Mucosa of descending colon (tissue), 3 donors: ENCODE measurements at places on chromosomes 11 and 22.

DNA sequence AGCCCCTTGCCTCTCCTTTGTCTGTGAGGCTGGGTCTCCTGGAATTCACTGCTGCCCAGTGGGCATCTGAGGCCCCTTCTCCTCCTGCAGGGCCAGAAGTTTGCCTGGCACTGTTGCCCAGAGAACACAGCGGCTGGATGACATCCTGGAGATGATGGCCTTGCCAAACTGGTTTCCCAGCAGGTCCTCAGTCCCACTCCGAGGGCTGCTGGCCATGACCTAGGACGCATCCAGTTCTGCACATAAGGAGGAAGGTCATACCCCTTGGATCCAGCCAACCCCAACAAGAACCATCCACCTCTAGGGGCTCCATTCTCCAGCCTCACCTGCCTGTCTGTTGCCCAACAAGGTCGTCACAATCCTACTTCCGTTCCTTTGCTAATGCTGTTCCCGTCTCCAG, 3.4 kb upstream of the SMTN start:
- DNase-seq: no peak

DNA sequence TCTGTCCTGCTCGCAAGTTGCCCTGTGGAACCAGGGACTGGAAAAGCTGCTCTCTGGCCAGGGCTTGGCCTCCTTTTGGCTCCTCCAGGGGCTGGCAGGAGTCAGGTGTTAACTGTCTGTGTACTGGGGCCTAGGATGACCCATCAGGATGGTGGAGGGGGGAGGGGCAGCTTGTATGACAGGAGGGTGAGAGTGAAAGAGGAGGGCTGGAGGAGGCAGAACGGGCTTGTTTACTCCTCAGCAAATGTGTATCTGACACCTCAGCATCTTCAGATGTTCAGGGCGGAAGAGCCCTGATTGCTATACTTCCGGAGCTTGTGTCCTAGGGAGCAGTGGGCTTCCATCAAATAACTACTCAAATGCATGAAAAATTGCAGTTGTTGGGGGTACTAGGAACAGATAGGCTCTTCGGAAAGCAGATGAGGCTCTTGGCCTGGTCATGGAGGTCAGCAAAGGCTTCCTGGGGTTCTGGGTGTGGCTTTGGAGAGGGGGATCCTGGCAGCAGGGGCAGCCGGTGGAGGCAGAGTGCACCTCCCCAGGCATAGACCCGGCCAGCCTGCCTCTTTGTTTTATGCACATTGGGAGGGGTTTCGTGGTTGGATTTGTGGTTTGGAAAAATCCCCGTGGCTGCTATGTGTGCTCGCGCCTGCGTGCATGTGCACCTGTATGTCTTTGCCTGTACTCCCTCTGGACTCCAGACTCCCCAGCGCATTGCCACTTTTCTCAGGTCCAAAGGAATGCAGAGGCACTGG, 31.2 kb downstream of the CD82 start:
- no peak for DNase-seq

DNA sequence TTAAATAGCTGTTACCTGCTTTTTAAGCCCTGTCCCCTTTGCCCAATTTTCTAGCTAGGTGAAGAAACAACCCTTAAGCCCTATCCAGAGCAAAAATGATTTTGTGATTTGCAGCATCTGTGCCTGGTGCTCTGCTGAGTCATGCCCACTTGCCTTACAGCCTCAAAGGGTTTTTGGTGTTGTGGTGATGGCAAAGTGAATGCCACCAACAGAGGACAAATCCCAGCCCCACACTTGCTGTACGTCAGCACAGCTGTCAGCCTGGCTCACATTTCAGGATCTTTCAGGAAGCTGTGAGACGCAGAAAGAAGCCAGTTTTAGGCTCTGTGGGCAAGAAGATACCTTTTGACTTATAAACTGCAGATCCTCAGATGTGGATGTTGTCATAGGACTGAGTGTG, 401.7 kb downstream of the TENM4 start:
- no peak for DNase-seq

- no peak for DNase-seq
These were observed 109.2 kb downstream of the RRM1 start for GRCh38 chr11:4203603-4204360.

- peak; percentile 70 for DNase-seq
These were observed 10.3 kb upstream of the POLD3 start for GRCh38 chr11:74581954-74582547.

DNA sequence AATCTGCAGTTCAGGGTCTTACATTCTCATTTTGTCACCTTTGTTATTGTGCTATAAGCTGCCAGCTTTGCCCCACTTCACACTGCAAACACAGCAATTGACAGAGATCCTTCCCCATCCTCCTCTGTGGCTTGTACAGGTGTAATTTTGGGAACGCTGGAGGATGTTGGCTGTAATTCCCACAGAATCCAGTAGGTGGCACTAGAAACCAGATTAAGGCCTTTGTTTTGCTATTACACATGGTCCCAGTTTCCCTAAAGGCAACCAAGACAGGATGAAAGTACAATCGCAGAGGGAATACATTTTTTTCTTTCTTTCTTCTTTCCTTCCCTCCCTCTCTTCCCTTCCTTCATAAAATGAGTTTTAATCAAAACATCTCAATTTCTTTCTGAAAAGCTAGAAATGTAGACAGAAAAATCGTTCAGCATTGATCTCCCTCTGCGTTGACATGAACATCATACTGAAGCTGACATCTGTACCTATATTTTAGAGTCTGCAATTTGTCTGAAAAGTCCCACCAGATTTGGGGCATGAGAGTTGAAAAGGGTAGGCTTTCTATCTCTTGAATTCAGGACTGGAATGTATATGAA, 21.3 kb upstream of the NELL1 start:
- DNase-seq: no peak

GRCh38 chr11:75201771-75202170, 38.8 kb upstream of the TPBGL start:
- DNase-seq: no peak

DNA sequence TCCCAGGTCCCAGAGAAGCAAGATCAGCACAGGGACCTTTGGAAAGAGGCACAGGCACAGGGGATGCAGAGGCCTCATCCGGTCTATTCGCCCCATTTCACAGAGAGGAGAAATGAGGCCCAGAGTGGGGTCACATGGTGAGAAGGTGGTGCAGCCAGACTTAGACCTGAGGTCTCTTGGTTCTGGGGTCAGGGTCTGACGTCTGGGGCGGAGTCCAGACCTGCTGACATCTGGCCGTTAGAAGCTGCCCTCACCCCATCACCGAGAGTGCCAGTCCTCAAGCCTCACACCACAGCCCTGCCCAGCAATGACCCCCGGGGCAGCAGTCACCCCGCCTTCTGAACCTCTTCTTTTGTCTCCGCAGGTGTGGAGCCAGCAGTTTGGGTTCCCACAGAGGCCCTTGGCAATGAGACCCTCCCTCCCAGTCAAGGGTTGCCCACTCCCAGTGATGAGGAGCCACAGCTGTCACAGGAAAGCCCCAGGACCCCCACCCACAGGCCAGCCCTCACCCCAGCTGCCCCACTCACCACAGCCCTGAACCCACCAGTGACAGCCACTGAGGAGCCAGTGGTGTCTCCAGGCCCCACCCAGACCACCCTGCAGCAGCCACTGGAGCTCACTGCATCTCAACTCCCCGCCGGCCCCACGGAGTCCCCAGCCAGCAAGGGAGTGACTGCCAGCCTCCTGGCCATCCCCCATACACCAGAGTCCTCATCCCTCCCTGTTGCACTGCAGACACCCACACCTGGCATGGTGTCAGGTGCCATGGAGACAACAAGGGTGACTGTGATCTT, 62.4 kb downstream of the OTOG start:
- no peak for DNase-seq

DNA sequence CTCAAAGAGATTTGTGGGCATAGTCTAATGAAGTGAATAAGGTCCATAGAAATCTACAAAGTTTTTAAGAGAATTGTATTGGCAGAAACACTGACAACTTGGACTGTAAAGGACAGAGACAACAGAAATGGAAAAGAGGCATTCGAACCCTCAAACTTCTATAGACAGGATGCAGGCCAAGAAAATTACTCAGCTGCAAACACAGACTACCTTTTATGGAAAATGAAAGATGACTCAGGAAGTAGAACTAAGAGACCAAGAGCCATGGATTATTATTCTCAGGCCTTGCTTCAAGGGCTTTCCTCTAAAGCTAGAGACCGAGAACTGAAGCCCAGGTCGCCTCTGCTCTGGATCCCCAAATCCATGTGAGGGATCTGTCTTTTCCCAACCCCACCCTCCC, 3.8 kb upstream of the PELI3 start:
- DNase-seq: no peak

DNA sequence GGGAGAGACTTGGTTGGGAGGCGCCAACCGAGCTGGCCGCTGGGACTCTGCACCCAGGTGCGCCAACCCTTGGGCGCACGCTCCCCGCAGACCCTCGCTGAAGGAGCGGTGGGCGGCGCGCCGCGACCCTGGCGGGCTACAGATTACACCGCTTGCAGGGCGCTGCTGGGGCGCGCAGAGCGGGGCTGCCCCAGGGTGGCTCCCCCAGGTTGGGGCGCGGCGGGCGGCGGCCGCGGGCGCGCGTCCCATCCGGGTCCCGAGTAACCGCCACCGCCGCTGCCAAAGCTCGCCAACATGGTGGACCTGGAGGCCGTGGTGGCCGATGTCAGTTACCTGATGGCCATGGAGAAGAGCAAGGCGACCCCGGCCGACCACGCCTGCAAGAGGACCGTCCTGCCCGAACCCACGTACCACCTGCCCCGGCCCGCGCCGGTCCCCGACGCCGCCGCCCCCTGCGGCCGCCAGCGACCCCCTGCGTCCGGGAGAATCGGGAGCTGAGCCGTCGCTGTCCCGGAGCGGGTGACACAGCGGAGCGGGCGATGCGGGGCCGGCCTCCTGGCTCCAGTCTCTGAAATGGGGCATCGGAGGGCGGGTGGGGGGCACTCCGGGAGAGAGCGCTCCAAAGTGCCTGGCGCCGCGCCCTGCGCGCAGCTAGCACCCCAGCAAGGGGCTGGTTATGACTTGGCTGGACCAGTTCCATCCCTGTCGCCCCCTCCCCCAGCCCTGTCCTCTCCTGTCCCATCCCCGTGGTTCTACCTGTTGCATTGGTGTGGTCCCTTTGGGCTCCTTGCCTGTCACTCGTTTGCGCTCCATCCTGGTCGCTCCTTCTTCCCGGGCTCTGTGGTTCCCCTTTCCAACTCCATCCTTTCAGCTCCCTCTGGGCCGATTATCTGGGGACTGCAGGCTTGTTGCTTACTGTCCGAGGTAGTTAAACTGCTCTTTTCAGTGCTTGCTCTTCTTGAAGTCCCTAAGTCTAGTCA, 143.3 kb upstream of the GRK3 start:
- DNase-seq: peak; percentile 31

- DNase-seq: no peak
These were observed 3.6 kb downstream of the PKNOX2 start for GRCh38 chr11:125167954-125168835.

- no peak for DNase-seq
These were observed 10.4 kb downstream of the LARGE1 start for GRCh38 chr22:33909911-33910310.

DNA sequence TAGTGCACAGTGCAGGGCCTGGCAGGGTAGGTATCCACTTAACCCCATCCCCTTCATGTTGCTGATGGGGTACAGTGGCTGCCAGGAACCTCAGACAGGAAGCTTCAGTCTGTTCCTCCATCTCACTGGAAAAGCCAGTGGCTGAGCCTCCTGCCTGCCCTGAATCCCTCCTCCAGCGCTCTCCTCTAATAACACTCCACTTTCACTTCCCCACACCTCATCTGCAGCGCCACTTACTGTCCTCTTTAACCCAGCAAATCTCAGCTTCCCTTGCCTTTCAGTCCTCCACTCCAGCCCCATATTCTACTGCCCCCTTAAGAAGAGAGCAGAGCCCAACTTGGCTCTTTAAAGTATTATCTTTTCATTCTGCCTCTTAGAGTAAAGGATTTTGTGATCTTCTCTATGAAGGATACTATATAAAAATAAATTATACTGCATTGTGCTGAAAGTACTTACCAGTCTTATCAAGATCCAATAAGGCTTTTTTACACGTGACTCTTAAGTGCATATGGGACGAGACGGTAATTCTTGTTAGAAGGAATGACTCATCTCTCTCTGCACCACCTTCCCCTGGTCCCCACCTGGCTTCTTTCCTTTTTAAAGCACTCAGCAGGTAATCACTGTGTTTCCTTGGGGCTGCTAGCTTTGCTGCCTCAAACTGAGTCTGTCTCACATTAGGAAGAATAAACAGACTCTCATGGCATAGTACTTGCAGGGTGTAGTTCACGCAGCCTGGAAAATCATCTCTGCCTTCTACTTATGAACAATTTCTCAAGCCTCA, 238.0 kb upstream of the NARS2 start:
- no peak for DNase-seq

- no peak for DNase-seq
These were observed 524.6 kb upstream of the LRRC4C start for GRCh38 chr11:41984023-41984422.

DNA sequence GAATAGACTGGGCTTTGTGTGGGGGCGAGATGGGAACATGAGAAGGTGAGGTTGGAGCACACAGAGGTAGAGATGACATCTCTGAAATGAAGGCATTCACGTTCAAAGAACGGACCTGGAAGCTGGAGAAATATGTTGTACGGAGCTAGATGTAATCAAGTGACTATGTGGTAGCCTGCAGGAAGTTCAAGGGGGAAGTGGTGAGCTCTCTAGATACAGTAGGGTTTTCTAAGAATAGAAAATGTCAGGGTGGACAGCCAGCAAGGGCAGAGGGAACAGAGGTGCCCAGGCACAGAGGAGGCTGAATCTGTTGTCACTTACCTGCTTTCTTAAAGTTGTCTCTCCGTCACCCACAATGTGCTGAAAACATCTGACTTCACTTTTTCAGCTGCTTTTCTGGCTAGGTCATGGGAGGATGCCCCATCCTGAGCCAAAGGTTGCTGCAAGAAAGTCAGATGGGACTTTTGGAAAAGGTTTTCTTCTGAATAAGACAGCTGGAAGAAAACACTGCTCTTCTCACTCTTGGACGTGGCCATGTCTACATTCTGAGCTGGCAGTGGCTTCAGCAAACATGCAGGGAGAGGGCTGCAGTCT, 171.5 kb upstream of the B3GAT1 start:
- DNase-seq: no peak

GRCh38 chr11:59199546-59200422, 12.9 kb downstream of the MPEG1 start:
- no peak for DNase-seq

DNA sequence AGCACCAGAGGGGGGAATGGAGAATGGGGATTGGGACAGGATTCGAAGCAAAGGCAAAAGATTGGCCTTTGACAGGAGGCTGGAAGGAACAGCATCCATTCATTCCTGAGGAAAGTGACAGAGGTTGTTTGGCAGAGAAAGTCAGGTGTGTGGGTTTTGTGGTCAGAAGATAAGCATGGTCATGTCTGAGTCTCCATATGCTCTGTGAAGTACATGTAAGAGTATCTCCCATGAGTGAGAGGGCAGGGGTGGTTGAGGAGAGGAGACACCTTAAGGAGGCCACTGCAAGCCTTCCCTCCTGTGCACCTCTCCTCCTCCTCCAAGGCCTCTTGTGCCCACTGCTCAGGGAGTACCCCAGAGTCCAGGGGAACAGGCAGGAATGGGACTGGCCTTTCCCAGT, 1.9 kb upstream of the NLRP10 start:
- no peak for DNase-seq

- DNase-seq: no peak
These were observed 611.9 kb downstream of the TBC1D22A start for GRCh38 chr22:47374273-47374771.

- no peak for DNase-seq
These were observed 178.1 kb downstream of the SOX6 start for GRCh38 chr11:16178273-16178672.

- DNase-seq: no peak
These were observed 25.5 kb downstream of the FAM118A start for GRCh38 chr22:45335021-45335818.

GRCh38 chr11:15890031-15890713, 466.2 kb downstream of the SOX6 start:
- DNase-seq: no peak

- DNase-seq: no peak
These were observed 19.8 kb upstream of the OOSP1 start for GRCh38 chr11:59918480-59918879.

GRCh38 chr22:46737105-46737975, 712 bp downstream of the CERK start:
- peak; percentile 57 for DNase-seq
